GM06990 (cell line): ENCODE measurements at places on chromosomes 11 and 22.

DNA sequence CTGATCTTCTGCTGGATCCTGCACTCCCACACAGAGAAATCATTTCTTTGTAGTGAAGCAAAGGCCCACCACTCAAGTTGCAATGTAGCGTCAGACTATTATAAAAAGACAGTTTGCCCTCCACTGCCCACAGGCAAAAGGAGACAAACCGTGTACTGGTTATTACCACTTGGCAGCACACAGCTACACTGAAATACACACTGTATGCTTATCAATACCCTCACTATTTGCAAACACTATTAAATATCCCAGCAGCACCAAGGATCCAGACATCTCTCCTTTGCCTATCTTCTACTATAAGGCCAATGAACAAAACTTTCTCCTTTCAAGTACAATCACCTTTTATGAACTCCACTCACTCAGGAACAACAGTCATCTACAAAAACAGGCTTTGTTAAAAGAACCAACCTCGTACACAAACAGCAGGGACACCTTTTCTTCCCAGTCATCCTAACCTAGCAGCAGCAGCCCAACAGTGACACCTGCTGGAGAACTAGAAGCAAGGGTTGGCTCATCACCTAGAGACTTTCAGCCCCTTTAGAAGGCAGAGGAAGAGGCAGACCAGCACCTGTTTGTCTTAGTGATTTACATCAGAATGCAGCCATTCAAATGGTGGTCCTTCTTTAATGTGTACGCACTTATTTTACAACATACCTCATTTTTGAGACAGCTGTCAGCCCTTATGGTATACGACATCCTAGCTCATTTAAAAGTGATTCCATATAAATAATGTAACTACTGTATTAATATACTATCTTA, 56.1 kb downstream of the AMBRA1 start:
- no peak for DNase-seq

GRCh38 chr11:102436561-102436960, 16.0 kb downstream of the TMEM123 start:
- no peak for DNase-seq

DNA sequence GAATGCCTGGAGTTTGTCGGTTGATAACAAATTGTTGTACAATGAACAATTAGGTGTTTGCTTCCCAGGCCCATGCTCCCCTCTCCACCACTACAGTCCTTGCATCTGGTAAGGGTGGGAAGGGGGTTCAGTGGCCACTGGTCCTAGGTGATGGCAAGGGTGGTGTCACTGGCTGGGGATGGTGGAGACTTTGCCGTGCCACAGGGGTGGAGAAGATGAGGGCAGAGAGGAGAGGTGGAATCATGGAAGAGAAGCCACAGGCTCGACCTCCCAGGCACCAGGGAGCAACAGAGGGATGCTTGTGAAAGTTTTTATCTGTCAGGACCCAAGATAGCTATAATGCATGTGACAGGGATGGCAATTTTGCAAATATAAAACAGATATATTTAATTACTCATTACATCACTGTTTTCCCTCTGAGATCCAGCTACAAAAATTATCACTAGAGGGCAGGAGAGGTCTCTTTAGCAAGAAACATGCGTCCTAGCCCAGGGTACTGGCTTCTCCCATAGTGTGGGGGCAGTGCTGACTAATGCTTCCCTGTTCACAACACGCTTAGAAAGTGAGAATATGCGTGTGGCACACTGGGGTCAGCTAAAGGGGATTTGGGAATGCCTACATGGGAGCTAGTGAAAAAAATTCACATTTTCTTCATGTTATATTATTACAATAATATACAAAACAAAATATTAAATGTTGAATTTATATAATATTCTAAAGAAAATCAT, 49.0 kb upstream of the AMPD3 start:
- no peak for DNase-seq

GRCh38 chr22:33920197-33920540, at the start of gene LARGE1:
LARGE1 (minus strand) TSS chr22:33920476.
- DNase-seq = no peak

DNA sequence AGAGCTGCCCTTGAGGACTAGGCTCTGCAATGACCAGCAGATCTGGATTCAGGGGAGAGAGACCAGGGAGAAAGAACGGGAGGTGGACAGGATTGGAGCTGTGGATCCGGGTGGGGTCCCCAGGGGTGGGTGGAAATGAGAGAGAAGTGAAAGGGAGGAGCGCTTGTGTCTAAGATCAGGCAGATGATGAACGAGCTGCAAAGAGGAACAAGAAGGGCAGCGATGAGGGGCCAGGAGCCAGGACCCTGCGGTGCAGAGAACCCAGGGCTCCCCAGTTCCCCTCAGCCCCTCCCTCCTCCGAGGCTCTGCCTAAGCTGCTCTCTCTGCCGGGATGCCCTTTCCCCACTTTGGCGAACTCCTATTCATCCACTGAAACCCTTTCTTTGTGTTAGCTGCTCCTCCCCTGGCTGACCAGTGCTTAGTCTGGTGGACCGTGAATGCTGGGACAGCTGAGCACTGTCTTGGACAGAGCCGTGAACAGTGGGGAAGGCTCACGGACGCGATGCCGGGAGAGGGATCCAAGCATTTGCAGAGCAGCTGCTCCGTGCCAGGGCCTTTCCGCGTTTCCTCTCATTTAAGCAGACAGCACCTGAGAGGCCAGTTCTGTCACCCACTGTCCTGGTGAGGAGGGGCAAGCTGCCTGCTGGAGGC, 35.9 kb downstream of the SHISAL1 start:
- DNase-seq = no peak

DNA sequence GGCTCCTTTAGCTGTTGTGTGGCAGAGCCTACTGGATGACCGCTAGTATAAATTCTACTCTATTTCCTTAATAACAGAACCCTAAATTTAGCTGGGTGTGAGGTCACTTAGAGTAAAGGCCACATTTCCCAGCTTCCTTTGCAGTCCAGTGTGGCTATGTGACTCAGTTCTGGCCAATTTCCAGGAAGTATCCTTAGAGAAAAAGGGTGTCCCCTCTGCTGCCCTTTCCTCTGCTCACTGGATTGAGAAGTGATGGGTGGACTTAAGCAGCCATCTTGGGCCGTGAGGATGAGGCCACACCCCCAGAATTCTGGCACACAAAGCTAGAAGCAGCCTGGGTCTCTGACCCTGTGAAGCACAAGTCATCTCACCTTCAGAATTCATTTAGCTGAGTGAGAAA, 11.7 kb upstream of the RASD2 start:
- DNase-seq = no peak

DNA sequence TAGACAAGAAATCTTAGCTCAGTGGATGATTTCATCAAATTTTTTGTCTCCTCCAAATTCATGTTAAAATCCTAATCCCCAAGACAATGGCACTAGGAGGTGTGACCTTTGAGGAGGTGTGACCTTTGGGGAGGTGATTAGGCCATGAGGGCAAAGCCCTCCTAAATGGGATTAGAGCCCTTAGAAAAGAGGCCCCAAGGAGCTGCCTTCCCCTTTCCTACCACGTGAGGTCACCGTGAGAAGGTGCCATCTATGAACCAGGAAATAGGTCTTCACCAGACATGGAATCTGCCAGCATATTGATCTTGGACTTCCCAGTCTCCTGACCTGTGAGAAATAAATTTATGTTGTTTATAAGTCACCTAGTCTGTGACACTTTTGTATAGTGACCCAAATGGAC, 138.7 kb downstream of the TRIM29 start:
- DNase-seq = no peak

DNA sequence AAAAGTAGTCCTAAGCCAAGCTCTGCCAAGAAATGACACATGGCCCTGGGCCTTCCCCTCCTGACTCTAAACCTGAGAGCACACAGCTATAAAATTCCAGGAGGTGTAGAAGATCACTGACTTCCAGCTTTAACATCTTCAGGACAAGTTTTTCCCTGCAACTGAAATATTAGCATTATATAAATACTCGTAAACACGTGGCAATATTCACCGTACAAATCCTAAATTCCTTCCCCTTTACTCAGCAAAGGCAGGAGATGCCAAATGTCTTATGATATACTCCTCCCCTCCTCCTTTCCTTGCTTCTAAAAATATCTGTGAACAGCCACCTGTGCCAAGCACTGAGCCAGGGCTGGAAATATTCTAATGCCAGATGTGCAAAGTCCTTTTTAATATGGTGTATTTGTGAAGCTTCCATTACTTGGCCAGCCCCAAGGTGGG, 194.0 kb downstream of the LARGE1 start:
- no peak for DNase-seq

DNA sequence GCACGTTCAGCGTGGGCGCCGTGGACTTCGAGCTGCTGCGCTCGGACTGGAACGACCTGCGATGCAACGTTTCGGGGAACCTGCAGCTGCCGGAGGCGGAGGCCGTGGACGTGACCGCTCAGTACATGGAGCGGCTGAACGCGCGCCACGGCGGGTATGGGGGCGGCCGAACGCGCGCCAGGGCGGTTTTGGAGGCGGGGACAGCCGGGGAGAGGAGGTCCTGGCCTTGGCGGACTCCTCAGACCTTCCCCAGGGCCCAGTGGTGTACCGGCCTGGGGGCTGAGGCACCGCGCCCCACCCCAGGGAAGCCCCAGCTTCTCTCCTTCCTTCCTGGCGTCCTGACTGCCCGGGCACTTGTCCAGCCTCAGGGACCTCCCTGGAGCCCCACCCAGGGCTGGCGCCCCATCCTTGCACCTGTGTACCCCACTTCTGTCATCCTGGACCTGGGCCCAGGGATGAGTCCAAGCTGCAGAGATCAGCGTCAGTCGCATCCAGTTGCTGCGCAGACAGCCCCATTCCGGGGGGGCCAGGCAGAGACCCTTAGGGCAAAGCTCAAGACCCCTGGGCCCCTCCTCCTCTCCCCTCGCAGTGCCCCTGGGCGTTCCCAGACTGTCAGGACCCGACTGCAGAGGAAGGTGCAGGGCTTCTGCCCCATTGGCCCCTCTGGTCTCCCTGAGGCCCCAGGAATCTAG, 8.0 kb downstream of the B4GALNT4 start:
- no peak for DNase-seq

DNA sequence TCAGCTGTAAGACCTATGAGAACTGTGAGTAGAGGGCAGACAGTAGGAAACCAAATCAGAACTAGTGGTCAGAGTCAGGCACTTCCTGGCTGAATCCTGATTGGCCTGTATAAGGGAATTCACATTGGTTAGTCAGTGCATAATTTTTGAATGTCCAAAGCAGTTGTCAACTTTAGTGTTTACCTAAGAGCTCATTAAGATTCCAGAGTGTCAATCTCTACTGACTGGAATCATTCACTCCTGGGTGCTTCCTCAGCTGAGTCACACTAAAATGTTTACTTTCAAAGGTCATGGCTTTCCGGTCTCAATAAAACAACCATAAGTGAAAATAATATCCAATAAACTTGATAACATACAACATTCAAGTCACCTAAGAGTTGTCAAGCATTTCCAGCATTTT, 306.1 kb downstream of the C11orf87 start:
- no peak for DNase-seq

- DNase-seq = no peak
These were observed 607.5 kb downstream of the METTL15 start for GRCh38 chr11:28715726-28716125.

DNA sequence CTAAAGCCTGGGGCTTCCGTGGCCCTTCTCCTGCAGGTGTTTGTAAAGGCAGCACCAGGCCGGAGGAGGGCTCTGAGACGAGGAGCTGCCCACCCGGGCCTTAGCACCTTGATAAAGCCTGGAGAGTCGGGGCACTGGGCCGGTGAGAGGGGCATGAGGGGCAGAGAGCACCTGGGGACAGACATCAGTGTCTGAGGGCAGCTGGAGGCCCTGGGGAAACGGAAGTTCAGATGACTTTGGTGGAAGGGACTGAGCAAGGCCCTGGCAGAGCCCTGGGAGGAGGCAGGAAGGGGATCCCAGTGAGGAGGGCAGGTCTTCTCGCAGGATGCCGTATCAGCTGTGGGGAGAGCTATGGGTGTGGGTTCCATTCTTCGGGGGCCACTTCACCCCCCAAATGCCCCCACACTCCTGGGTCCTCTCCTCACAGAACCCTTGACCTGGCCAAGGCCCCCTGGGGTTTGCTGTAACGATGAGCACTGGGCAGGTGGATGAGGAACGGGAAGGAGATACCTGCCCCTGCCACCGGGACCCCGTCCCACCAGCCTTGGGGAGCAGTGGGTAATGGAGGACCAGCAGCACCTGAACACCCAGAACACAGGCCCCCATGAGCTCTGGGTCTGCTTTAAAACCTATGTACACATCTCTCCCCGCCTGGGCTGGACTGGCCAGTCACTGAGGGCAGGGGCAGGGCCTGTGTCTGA, 7.4 kb downstream of the C1QTNF6 start:
- no peak for DNase-seq

GRCh38 chr11:34988294-34989255, 72.2 kb downstream of the PDHX start:
- DNase-seq = peak; percentile 31

DNA sequence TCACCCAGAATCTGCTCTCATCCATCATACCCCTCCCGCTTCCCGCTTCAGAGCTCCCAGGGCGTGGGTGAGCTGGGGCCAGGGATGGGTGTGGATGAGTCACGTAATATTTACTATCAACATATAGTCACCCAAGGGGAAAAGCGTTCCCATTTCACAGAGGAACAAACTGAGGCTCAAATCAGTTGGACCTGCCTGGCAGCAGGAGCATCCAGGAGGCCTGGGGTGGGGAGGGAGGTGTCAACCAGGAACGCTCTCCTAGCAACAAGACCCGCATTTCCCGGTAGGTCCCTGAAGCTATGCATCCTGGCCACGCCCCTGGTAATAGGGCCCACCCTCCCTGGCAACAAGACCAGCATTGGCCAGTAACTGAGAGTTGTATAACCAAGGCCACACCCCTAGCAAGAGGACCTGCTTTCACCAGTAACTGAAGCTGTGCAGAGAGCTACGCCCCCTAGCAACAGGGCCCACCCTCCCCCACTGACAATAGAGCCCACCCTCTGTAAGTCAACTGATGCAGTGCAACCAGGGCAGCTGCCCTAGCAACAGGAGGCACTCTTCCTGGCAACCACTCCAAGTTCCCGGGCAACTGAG, 32.7 kb upstream of the TXNRD2 start:
- no peak for DNase-seq

- DNase-seq = no peak
These were observed 3.2 kb upstream of the MTMR3 start for GRCh38 chr22:29879753-29880152.

- DNase-seq = no peak
These were observed 110.9 kb upstream of the BLID start for GRCh38 chr11:122226810-122227379.
